ENCODE measurements at places on chromosomes 5 and 9.

DNA sequence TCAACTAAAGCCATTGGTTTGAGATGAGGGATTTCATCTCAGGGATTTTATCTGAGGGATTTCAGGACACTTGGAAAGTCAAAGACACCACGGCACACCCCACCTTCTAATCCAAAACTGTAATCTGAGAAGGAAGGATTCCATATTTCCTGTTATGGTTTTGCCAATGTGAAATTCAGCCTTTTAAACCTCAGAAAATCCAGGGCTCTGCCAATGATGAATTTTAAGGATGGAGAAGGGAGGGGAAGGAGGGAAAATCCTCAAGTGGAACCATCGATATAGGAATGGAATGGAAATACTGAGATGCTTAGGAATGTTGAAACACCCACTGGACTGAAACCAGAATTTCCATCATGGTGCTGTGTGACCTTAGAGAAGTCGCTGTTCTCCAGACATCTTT is 5.3 kb downstream of the C1QTNF3 start:
- DNase-seq, result no peak

GRCh38 chr5:138273834-138274188 is 610 bp downstream of the GFRA3 start:
- DNase-seq, result no peak

- no peak for DNase-seq
Measured at GRCh38 chr5:111134087-111134486, 41.9 kb downstream of the WDR36 start.

DNA sequence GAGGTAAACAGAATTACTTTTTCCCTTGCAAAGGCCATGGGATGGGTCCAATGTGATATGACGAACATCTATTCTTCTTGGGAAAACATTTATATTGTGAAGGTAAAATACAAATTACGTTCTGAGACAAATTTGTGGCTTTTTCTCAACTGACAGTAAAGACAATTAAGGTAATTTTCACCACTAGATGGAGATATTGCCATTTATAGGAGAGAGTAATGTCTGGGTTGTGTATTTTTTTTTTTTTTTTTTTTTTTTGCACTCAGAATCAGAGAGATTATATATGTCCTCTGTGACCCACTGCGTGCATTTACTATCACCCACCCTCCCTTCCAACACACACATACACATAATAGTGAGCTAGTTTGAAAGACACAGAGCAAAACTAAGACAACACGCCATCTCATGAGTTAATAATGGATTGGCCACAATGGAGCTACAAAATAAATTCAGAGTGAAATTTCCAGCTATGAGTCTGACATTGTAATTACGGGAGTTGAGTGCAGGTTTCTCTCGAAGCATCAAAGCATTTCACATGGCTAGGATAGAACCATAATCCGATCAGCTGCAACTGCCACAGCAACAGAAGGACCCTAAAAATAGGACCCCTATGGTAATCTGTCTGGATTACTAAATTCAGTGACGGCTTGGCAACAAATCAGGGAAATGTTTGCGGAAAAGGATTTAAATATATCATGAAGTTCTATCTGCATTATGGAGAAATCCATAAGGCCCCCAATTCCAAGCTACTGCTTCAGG is 49.2 kb downstream of the ANXA1 start:
- no peak for DNase-seq

DNA sequence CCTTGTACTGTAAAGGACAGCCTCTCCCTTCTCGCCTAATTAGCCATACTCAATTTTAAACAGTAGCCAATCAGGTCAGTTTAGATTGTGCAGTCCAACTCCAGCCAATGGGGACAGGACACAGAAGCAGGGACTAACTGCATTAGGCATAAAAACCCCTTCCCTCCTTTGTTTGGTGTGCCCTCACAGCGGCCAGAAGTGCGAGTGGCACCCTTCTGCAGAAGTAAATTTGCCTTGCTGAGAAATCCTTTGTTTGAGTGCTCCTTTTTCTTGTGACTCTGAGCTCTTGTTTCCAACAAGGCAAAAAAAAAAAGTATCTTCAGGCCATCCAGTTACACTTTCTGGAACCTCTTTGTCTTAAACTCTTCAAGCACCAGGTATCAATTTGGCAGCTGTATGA is 97.4 kb downstream of the FAM114A2 start:
- no peak for DNase-seq

- DNase-seq, result no peak
Measured at GRCh38 chr9:120902569-120903535, 23.7 kb downstream of the TRAF1 start.
